Muscle of arm (tissue), 14 donors: ENCODE measurements at places on chromosomes 16 and 17.
A peak's percentile ranks its signal among the peaks of the same experiment; 100 is the strongest.

GRCh38 chr17:62975206-62975605 lies 9.2 kb downstream of the TANC2 start:
- DNase-seq, result no peak

DNA sequence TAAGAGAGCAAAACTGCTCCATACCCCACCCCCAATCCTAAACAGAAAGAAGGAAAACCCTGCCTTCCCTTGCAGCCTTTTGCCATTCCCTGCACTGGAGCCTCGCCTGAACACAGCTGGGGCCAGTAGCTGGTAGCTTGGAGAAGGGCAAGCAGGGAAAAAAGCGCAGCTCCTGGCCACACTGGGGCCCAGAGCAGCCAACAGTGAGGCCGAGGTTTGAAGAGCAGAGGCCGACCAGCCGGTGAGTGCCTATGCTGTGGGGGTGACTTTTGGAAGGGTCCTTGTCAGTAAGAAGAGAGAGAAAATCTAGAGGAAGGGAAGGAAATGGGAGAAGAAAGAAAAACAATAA lies 3.2 kb upstream of the HOXB9 start:
- no peak for DNase-seq

GRCh38 chr16:48164907-48165715 lies 9.3 kb upstream of the ABCC12 start:
- DNase-seq, result peak; percentile 63

GRCh38 chr17:58960068-58960467 lies 146.6 kb downstream of the TRIM37 start:
- no peak for DNase-seq

GRCh38 chr17:78882540-78883088 lies 20.4 kb downstream of the CEP295NL start:
- no peak for DNase-seq

DNA sequence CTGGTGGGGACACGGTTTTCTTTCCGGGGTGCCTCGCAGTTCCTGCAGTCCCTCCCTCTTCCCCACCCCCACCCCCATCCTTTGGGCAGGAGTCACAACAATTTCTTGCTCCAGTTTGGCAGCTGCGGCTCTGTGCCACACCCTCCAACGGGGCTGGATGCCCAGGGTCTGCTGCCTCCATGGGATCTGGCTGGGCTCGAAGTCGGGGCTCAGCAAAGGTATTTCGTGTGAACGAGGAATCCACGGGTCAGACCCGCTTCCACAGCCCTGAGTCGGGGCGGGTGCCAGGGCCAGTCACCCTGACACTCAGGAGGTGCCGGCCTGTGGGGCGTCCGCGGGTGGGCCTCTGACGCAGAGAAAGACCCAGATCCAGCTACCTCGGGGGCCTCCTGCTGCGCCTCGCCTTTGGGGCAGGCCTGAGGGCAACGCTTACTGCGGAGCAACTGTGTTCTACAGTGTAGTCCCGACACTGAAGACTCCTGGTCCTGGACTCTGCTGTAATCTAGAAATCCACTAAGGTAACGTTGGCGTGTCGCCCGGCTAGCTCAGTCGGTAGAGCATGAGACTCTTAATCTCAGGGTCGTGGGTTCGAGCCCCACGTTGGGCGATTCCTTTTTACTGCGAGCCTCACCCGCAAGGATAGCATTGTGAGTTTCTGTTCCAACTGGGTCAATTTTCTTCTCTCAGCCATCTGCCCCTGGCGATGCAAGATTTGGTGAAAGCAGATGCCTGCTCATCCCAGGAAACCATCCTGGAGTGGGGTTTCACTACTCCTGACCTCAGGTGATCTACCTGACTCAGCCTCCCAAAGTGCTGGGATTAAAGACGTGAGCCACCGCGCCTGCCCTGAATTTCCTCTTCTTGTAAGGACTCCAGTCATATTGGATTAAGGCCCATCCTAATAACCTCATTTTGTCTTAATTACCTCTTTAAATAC lies 12.6 kb upstream of the OR1F1 start:
- DNase-seq, result no peak

- no peak for DNase-seq
These were observed 77.1 kb upstream of the WSB1 start for GRCh38 chr17:27216836-27217235.

GRCh38 chr17:19335951-19336631 lies 26.4 kb downstream of the B9D1 start:
- no peak for DNase-seq

GRCh38 chr17:70622368-70623260 lies 453.3 kb downstream of the KCNJ2 start:
- peak; percentile 34 for DNase-seq

GRCh38 chr17:3033248-3033640 lies 30.2 kb downstream of the OR1D5 start:
- DNase-seq, result no peak

DNA sequence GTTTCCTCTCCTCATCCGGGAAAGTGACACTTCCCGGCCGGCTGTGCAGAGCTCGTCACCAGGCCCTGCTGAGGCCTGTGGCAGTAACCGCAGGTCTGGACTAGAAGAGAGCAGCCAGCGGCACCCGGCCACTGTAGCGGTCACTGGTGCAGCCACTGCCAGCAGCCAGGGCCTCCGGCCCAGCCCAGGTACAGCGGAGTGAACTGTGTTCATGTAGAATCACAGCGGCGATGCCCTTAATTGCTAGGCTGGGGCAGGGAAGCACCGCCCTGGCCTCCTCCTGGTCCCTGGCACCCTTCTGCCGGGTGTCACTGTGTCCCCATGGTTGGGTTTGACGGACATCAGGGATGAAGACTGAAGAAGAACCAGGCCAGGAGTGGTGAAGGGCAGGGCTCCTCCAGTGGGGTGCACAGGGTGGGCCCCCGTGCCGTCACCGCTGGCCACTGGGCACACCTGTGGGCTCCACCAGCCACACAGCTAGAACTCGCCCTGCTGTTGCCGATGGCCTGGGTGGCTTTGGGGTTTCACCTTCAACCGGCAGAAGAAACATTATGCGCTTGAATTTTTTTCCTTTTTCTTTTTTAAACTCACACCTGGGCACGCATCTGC lies 165.2 kb upstream of the CHMP6 start:
- no peak for DNase-seq
